PC-9 (cell line): ENCODE measurements at places on chromosomes 12 and 14. TPM values are rescaled to one million over a fixed set of nuclear protein-coding genes. Genes with fewer than 3 reads are reported as not detected.

- no peak for DNase-seq
Observed at GRCh38 chr14:88312257-88312656, 10.8 kb downstream of the KCNK10 start.

DNA sequence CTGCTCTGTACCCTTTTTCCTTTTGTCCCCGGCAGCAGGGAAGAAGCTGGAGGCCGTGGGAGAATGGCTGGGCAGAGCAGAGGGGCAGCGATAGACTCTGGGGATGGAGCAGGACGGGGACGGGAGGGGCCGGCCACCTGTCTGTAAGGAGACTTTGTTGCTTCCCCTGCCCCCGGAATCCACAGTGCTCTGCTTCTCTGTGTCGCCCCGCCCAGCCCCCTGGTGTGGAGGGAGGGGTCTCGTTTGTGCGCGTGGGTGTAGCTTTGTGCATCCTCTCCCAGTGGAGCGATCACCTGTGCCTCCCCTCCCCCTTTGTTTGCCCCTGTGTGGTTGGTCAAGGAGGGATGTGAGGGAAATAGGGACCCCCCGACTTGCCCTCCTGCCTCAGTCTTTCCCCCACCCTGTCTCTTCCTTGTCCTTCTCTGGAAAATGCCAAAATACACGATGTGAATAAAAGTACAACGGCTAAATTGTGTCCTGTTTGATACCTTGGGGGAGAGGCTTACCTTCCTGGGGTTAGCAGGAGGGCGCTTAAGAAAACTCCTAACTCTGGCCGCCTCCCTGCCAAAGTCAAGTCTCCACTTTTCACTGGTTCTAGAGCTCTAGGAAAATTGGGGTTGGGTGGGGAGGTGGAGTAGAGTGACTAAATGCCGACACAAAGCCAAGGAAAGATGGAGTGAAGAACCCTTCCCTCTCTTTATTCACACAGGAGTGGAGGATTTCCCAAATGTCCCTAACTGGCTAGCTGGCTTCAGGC lies 990 bp upstream of the TPI1 start:
- DNase-seq: no peak

GRCh38 chr14:59768855-59769375 lies 101.7 kb downstream of the RTN1 start:
- no peak for DNase-seq

DNA sequence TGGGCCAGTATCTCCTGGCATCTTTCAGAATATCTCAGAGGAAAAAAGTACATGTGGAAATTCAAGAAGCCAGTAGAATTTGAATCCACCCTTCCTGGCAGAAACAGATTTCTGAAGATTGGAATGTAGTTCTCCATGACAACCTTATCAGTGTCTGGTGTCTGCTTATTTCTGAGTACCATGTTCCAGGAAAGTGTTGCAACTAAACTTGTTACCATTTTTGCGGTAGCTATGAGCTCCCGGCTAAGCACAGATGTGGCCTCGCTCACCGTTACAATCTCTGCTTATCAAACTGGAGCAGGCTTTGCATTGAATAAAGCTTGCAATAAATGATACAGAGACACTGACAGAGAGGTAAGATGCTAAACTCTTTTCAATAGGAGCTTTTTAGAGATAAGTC lies 13.0 kb upstream of the ITPR2 start:
- DNase-seq: no peak

- DNase-seq: no peak
Observed at GRCh38 chr14:68182492-68182891, 362.9 kb downstream of the RAD51B start.

DNA sequence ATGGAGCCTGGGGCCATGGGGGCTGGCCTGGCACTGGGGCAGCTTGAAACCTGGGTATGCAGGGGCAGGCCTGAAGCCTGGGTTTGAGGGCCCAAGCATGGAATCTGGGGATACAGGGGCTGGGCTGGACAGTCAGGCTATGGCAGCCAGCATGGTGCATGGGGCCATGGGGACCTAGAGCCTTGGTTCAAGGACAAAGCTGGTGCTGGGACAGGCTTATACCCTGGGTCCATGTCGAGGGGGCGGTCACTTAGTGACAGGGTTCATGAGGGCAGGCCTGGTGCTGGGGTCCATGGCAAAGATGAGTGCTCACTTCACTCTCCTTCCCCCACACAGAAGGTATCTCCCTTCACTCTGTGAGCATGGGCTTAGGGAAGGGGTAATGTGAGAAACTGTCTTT lies 116.2 kb downstream of the BBS10 start:
- no peak for DNase-seq

The RBM19 gene
- 23.1 and 23.8 TPM in 2 replicates for total RNA-seq

The KIF21A gene
- 12.1 and 13.6 TPM in 2 replicates for total RNA-seq

The WNT1 gene
- total RNA-seq: not detected in 2 replicates

The LMO3 gene
- not detected in 2 replicates for total RNA-seq

The C14orf132 gene
- not detected in 2 replicates for total RNA-seq
